ENCODE measurements at places on chromosomes 16 and 17. TPM values are rescaled to one million over a fixed set of nuclear protein-coding genes. Genes with fewer than 3 reads are reported as not detected.
A peak's percentile ranks its signal among the peaks of the same experiment; 100 is the strongest.

DNA sequence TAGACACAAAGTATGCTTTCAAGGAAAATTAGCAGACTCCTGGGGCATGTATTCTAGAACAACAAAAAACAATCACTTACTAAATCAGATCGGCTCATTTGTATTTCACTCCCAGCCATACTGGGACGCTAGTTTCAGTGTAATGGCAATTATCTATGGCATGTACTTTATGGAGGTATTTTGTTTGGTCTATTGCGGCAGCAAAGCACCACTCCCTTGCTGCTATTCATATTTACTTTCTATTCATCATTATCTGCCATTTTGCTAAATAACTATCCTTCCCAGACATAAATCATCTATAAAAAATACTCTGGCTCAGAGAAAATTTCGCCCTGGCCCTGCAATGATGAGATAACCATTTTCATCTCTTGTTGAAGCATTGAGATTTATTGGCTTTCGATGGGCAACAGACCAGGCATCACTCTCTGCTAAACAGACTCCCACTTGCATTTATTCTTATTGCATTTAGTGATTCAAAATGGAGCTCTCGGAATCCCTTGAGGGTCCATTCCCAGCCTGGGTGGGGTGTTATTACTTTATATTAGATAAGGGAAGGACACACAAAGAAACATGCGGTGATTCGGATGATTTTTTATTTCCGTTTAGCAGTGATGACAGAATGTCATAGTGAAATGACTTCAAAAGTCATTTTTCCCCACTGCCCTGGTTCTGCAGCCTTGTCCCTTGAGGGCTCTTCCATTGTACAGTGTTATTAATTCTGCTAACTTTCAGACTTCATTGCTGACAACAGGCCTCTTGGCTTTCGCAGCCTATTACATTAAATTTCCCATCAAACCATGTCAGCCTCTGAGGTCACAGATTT is 225.8 kb downstream of the IRX3 start:
- no peaks in the 10 kb centered on the region for H3K27me3 ChIP-seq
- no peak overlapping the region for H3K4me3 ChIP-seq
- H3K27ac ChIP-seq, result no peak overlapping the region
- no peak for DNase-seq
- H3K4me1 ChIP-seq, result no peaks in the 10 kb centered on the region

- peaks cover 6% of the 10 kb centered on the region for H3K4me1 ChIP-seq
- no peak for DNase-seq
- H3K27ac ChIP-seq, result no peak overlapping the region
- H3K4me3 ChIP-seq, result no peak overlapping the region
- no peaks in the 10 kb centered on the region for H3K36me3 ChIP-seq
Measured at GRCh38 chr17:8314797-8315763, 5.0 kb downstream of the ARHGEF15 start.

GRCh38 chr17:4105232-4105631 is 37.6 kb downstream of the ZZEF1 start:
- no peak overlapping the region for H3K4me3 ChIP-seq
- peak; percentile 69 for DNase-seq
- peaks cover 13% of the 10 kb centered on the region for H3K4me1 ChIP-seq
- peaks cover 83% of the 10 kb centered on the region for H3K36me3 ChIP-seq
- peak overlapping the region; percentile 64 for H3K27ac ChIP-seq
- no peaks in the 10 kb centered on the region for H3K27me3 ChIP-seq

GP1BA gene
- polyA plus RNA-seq, result 1.5 TPM

VAMP2 gene
- 95.0 TPM for polyA plus RNA-seq

GRCh38 chr16:76486740-76487139 is 209.5 kb downstream of the CNTNAP4 start:
- H3K4me1 ChIP-seq, result no peaks in the 10 kb centered on the region
- H3K4me3 ChIP-seq, result no peak overlapping the region
- no peak for DNase-seq
- H3K36me3 ChIP-seq, result no peaks in the 10 kb centered on the region
- H3K27me3 ChIP-seq, result no peaks in the 10 kb centered on the region

DNA sequence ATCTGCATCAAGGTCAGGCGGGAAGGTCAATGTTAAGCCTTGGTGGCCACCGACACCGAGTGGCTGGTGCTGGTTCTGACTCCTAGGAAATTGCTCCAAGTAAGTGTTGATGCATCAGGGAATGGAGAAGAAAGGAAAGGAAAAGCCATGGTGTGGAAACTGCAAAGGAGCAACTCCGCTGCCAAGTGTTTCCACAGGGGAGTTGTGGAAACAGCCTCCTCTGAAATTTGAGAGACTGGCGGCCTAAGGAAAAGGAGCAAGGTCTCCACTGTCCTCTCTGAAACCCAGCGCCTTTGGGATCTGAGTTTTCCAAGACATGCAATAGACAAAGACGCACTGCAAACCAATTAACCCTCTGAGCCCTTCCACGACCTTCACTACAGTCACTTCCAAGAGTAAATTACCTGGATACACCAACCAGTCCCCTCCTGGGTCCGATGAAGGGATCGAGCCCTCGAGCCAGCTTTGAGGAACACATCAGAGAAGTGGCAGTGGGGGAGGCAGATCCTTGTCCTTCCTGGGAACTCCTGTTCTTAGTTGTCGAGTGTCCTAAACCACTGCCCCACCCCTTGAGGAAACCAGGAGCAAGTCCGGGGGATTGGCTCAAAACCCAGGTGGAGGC is 51.1 kb downstream of the SRL start:
- no peaks in the 10 kb centered on the region for H3K4me1 ChIP-seq
- no peaks in the 10 kb centered on the region for H3K36me3 ChIP-seq
- H3K27ac ChIP-seq, result no peak overlapping the region

DNA sequence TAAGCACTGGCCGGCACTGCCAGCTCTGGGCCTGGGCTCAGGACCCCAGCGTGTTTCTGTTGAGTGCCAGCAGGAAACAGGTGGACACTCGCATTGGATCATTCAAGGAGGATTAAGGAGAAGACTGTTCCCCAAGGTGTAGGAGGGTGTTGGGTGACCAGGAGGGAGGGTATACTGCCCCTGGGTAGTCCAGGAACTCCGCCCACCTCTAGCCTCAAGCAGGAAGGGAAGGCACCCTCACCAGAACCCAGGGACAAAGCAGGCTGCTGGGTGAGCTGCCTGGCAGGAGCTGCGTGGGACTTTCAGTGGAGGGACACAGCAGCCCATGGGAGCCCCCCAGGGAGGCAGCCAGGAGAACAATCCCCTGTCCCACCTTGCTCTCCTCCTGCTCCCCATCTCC is 7.7 kb upstream of the RAB37 start:
- no peaks in the 10 kb centered on the region for H3K4me1 ChIP-seq
- no peaks in the 10 kb centered on the region for H3K36me3 ChIP-seq
- no peak overlapping the region for H3K4me3 ChIP-seq
- no peak for DNase-seq
- H3K27ac ChIP-seq, result no peak overlapping the region

DNA sequence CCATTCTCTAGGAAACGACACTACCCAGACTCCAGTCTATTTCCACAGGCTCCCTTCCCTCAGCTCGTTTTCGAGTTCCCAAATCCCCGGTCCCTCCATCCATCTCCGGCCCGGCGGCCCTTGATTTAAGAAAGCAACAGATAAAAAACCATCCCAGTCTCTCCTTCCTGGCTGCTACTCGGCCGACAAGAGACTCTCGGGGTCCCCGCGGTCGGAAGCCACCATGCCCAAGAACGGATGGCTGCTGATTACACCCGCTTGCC is 182 bp downstream of the RPL26 start:
- H3K27ac ChIP-seq, result peak overlapping the region; percentile 52
- H3K4me3 ChIP-seq, result peak overlapping the region; percentile 90
- H3K4me1 ChIP-seq, result peaks cover 21% of the 10 kb centered on the region
- DNase-seq, result no peak

DNA sequence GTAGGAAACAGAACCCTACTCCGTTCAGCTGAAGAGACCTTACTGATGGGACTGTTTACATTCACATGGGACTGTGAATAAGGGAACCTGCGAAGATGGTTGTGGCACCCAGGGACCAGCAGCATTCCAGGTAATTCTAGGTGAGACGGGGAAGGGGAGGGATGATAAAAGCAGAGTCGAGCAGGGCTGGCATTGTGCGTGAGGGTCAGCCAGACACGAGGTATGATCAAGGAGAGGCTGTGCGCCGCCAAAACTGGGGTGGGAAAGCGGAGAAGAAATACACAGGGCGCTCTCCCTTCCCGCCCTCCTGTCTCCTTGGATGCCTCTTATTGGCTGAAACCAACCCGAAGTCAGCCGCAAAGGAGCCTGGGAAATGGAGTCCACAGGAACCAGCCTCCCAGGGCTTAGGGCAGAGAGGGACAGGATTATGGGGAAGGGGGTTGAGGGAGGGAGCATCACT is 38.4 kb upstream of the CSNK2A2 start:
- H3K27me3 ChIP-seq, result peaks cover 22% of the 10 kb centered on the region
- peak; percentile 44 for DNase-seq
- no peak overlapping the region for H3K27ac ChIP-seq
- H3K4me1 ChIP-seq, result no peaks in the 10 kb centered on the region
- H3K36me3 ChIP-seq, result no peaks in the 10 kb centered on the region

PLLP gene
- polyA plus RNA-seq, result 117 TPM

DNA sequence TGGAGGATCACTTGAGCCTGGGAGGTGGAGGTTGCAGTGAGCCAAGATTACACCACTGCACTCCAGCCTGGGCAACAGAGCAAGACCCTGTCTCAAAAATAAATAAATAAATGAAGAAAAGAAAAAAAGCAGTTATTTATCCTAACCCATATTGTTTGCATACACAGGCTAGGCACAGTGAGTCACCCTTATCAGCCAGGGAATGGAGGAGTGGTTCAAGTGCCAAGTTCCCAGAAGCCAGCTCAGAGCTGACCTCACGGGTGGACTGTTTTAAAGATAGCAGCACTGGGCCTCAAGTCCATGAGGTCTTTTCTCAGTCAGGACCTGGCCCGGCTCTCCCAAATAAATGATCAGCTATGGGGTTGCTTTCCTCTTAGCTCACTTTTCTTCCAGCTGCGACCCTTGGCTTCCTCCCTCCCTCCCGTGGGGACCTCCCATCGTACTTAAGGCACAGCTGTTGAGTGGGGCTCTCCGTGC is 22.6 kb upstream of the MGAT5B start:
- no peaks in the 10 kb centered on the region for H3K4me1 ChIP-seq
- H3K4me3 ChIP-seq, result no peak overlapping the region
- peaks cover 37% of the 10 kb centered on the region for H3K27me3 ChIP-seq
- no peak for DNase-seq
- no peaks in the 10 kb centered on the region for H3K36me3 ChIP-seq
- H3K27ac ChIP-seq, result no peak overlapping the region

DNA sequence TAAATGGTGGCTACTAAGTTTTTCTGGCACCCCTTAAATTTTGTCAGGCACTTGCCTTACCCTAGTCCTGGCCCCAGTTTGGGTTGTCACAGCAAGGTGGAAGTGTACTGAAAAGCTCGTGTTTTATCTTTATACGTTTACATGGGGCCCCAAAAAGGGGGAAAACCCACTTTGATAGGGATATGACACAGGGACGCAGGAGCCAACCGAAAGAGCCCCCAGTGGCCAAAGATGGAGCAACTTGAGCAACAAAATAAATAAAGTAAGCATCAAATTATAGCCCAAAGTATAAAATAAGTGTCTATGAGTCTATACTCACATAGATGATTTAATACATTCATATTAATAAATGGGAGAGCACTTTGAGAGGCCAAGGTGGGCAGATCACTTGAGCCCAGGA is 5.0 kb upstream of the CETP start:
- DNase-seq, result no peak
- H3K36me3 ChIP-seq, result no peaks in the 10 kb centered on the region
- no peaks in the 10 kb centered on the region for H3K27me3 ChIP-seq
- H3K4me1 ChIP-seq, result no peaks in the 10 kb centered on the region

DNA sequence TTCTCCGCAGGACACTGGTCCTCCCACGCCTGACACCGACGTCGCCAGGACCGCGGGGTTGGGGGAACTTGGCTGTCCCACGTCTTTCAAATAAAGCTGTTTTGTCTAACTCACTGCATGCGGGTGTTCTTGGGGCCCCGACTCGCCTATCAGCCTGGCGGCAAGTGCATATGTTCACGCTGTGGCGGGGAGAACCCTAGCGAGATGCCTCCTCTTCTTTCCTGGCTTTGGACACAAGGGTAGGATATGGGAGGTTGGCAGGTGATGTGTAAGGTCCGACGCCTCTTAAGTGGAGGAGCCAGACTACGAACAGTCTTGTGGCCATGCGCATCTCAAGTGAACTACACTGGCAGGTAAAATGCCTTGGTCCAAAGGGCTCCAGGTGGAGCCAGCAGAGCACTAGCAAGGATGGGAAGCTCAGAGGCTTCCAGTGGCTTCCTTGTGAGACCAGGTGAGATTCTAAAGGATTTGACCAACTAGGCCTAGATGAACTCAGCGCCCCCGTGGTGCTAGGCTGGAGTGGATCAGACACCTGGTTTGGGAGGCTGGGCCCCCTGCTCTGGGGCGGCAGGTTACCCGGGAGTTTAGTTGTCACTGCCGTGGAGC is 873 bp upstream of the RPS2 start:
- H3K27ac ChIP-seq, result peak overlapping the region; percentile 89
- H3K4me3 ChIP-seq, result peak overlapping the region; percentile 87
- H3K4me1 ChIP-seq, result peaks cover 26% of the 10 kb centered on the region
- no peaks in the 10 kb centered on the region for H3K27me3 ChIP-seq

- H3K36me3 ChIP-seq, result no peaks in the 10 kb centered on the region
- H3K4me3 ChIP-seq, result no peak within 1 kb of the TSS
- DNase-seq, result no peak
- H3K27ac ChIP-seq, result no peak within 1 kb of the TSS
- H3K27me3 ChIP-seq, result no peaks in the 10 kb centered on the region
- no peaks in the 10 kb centered on the region for H3K4me1 ChIP-seq
Measured at GRCh38 chr17:41026715-41027471, at the start of gene KRTAP1-5. KRTAP1-5 (minus strand) TSS chr17:41027208; CDS start chr17:41027155, 53 bp downstream.

DNA sequence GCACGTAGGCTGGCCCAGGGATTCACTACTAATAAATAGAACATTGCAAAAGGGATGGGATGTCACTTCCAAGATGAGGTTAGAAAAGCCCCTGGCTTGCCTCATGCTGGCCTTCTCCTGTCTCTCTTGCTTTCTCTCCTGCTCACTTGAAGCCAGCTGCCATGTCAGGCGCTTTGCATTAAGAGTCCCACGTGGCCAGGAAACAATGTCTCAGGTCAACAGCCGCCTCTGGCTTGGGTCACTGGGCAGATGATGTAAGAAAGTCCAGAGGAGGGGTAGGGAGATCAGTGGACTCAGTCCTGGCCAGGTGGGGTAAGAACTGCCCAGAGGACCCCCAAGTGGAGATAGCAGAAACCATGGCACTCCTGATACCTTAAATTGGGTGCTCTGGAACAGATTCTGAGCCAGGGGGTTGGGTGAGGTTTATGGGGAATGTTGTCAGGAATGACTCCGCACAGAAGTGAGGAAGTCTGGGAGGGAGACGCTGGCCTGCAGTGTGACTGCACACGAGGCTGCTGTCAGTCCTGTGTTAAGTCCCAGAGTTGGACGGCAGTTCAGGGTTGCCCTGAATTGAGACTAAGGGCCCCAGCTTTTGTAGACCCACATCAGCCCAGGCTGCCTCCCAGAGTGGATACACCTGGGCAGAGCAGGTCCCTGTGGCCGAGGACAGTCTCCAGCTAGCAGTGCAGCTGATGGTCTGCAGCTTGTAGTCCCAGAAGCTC is 17.7 kb downstream of the C16orf82 start:
- H3K36me3 ChIP-seq, result no peaks in the 10 kb centered on the region
- no peak for DNase-seq
- H3K4me3 ChIP-seq, result no peak overlapping the region
- H3K27ac ChIP-seq, result no peak overlapping the region
- H3K4me1 ChIP-seq, result no peaks in the 10 kb centered on the region
- H3K27me3 ChIP-seq, result peaks cover 5% of the 10 kb centered on the region

All from large intestine (tissue), 12 donors.